ENCODE measurements at places on chromosomes 3 and 15.

GRCh38 chr15:39834256-39834655 is 51.6 kb upstream of the FSIP1 start:
- DNase-seq: no peak

DNA sequence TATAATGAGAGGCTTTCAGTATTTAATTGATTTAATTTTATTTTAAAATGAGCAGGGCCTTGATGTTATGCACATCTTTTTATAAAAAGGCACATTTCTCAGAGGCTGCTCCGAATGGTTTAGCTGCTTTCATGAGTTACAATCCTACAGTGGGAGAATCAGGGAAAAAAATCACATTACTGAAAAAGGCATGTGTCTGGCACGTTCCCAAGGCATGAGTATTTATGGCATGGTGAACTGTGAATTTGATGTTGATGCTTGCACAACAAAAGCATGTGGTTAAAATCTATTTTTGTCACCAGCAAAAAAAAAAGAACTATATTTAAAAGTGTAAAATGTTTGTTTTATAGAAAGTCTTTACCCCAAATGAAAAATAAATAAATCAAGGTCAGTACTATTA is 485.2 kb upstream of the ROBO2 start:
- DNase-seq: no peak

DNA sequence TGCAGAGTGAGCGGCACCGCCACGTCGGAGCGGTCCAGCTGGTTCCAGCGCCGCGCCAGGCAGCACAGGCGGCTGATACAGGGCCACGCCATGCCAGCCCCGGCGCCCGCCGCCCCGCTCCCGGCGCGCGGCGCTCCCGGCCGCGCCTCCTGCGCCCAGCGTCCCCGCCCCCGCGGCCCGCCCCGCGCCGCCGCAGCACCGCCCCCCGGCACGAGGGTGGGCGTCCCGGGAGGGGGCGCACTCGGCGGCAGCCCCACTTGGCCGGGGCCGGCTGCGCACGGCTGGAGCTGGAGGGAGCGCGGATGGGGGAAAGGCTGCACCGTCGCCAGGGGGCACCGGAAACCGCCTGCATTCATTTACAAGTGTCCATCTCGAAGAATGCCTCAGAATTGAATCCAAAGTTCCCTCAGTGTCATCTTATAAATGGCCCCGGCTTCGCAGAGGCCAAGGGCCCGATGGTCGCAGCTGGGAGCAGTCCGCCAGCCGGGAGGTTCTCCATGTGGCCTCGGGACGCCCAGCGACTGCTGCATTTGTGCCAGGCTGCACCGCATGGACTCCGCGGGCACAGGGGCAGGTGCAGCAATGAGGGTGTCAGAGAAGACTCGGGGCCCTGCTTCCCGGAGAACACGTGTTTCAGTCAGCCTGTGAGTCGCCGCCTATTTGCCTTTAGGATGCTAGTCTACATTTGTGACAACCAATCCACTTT is at the start of gene MAP6D1:
Gene MAP6D1, minus strand, starts transcription at position 122 of the 706 bp plus-strand sequence. Its CDS starts 30 bp downstream, at position 92.
- no peak for DNase-seq

GRCh38 chr15:65426216-65426853 is 3.6 kb upstream of the IGDCC4 start:
- peak; percentile 65 for DNase-seq

- no peak for DNase-seq
These were observed 25.3 kb upstream of the GP5 start for GRCh38 chr3:194424373-194424772.

DNA sequence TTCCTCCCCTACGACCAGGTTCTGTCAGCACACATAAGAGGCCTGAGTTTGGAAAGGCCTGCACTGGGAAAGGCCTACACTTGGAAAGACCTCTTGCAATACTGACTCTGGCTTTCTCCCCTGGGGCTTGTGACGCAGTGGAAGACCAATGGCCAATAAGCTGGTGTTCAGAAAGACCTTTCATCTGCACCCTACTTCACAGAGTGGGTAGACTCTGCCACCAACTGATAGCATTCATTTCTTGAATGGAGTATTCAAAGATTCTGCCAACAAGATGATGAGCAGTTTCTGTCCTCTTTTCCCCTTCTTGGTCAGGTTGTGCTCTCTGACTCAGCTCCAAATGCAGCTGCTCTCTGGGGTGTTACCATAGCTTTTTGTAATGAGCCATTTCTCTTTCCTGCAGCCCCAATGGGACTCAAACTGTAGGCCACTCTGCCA is 48.8 kb downstream of the TIPARP start:
- no peak for DNase-seq

DNA sequence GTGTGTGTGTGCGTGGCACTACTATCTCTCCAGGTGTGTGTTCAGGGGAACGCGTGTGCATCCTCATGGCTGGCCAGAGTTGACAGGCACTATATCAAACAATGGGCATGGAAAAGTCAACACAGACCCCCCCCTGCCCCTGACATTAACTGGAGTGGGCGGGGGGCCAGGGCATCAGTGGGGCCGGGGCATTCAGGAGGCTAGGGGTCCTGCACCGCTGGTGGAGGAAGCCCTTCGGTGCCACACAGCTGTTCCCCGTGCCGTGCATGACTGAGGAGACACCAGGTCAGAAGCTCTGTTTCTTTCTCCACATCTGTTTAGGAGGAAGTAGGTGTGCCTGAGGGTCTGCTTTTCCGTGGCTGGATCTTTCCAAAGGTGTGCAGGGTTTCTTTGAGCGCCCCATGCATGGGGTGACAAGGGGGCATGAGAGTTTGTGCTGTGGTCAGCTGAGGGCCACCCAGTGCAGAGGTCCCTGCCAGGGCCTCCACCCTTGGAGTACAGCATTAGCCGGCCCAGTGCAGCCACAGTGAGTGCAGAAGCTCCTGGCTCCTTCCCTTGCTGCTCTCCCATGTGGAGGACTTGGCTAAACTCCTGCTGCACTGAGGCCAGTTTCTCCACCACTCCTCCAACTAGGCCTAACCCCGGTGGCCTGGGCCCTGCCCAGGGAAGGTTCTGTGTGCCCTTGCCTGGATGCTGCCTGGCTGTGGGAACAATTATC is 7.5 kb downstream of the C3orf22 start:
- DNase-seq: peak; percentile 52

DNA sequence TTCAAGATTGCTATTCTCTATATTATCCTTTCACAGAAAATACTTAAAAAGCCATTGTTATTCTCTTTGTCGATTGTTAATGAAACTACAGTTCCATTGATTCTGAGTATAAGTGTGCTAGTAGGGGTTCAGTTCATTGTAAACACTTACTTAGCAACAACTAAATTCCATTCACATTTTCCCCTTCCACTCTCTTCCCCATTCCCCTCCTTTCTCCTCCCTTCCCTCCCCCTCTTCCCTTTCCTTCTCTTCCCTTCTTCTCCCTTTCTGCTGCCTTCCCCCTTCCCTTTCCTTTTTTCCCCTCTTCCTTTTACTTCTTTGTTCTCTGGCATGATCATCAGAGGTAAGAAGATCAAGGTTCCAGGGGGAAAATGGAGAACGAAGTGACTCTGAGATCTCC is 21.3 kb upstream of the RIOX2 start:
- DNase-seq: no peak
